ENCODE measurements at places on chromosomes 7 and 10. TPM values are rescaled to one million over a fixed set of nuclear protein-coding genes. Genes with fewer than 3 reads are reported as not detected.

PIP gene
- not detected for total RNA-seq

PNLIPRP1 gene
- total RNA-seq: not detected

CASTOR2 gene
- 2.6 TPM for total RNA-seq

ZNF804B gene
- not detected for total RNA-seq

PDZD8 gene
- total RNA-seq: 10.9 TPM

Measured in activated CD4-positive, alpha-beta T cell treated with anti-CD3 and anti-CD28 coated beads, Interleukin-2, amount 10 ng/mL, durations not matched to agents 7 days and 5 days (primary cell).